NCI-H146 (cell line): ENCODE measurements at places on chromosomes 16 and 17.

- no peak for DNase-seq
These were observed 57.6 kb downstream of the YPEL2 start for GRCh38 chr17:59389066-59389465.

DNA sequence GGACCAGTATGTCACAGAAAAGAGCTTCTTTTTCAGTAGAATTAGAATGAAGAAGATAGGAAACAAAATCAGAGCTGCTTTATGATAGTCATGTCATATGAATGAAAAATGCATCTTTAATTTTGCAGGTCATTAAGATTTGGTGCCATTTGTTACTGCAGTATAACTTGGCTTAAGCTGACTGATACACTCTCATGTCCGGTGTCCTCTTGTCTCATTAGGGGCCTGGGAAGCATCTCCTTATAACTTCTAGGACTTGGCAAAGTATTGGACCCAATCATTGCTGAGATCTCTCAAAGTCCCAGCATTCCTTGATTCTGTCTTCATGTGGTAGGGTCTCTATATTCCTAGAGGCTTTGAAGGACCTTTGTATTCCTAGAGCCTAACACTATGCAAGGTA is 559.4 kb downstream of the TOX3 start:
- no peak for DNase-seq

DNA sequence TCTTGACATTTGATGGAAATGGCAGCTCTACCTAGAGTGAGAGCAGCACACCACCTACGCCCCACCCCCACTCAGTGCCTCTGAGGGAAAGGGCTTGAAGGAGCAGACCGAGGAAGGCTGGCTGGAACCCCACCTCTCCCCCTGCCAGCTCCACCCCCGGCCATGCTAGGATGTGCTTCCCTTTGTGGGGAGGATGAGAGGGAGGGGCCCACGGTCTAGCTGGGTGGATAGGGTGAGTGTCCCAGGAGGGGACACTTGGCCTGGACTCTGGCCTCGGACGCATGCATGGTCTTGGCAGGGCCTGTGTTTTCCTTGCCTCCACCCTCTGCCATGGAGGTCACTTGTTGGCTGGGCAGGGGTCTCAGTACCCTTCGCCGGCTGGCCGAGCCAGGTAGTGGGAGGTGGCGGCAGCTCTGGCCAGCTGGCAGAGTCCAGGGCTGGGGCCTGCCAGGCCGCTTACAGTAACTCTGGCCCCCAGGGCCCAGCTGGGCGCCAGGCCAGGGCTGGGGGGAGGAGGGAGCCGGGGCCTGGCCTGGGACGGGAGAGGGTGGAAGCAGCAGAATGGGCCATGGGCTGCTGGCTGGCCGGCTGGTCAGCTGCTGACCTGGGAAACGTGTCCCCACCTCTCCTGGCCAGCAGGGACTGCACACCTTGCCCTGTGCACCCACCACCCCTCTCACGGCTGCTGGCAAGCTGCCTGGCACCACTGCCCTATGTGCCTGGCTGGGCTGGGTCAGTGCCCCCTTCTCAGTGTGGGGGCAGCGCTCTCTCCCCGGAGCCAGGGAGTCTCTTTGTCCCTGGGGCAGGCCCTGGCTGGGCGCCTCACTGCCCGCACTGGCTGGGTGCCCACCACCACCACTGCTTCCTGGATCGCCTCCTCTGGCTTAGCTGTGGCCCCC is 23.0 kb downstream of the RARA start:
- no peak for DNase-seq

GRCh38 chr16:10668322-10669045 is 26.2 kb downstream of the TEKT5 start:
- DNase-seq = no peak

DNA sequence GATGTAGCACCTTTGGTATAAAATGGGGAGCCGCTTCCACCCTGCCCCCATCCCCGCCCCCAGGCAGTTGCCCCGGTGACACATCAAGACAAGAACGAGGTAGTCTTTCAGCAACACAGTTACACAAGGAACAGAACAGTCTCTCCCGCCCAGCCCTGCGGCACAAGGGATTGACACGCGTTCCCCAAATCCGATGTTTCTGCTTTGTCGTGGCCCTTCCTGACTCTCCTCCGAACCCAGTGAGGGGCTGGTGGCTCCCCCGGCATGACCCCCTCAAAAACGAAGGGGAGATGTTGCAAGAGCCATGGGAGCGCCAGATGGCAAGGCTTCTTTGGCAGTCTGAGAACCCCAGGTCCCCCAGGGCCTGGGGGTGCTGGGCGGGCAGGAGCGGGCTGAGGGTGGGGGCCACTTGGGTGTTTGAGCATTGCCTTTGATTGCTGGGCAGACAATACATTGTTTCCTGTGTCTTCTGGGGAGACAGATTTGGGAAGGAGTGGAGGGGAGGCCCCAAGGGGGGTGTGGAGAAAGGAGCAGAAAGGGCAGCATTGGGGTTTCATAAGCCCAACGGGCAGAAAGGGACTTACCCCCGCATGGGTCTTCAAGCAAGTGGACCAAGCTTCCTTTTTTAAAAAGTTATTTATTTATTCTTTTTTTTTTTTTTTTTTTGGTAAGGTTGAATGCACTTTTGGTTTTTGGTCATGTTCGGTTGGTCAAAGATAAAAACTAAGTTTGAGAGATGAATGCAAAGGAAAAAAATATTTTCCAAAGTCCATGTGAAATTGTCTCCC is 16.6 kb downstream of the COL1A1 start:
- DNase-seq = no peak

GRCh38 chr16:25988084-25988483 is 296.3 kb downstream of the HS3ST4 start:
- DNase-seq = peak; percentile 38

DNA sequence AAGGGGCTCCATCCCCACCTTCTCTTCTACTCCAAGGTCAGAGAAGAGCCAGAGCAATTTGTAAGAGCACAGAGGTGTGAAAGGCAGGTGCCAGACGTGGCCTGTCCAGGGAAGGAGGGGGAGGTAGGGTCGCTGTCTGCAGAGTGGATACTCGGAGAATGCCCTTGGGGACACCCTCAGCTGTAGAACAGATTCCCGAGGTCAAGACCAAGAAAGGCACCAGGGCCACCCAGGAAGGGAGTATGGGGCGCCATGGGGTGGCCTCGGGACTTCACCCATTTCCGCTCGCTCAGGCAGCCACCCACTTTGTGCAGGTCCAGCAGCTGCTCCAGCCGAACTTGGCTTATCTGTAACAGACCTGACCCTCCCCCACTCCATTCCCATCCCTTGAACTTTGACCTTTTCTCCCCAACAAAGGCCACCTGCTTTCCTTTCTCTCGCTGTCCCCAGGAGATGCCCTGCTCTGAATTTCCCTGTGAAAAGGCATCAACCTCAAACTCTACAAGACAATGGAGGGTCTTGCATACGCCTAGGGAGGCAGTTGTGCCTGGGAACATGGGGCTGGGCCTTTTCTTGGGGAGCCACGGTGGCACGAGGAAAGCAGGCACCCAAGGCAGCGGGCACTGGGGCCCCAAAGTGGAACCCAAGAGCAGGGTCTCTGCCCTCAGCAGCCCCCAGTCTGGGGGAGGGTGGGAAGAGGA is 11.3 kb upstream of the AXIN2 start:
- DNase-seq = no peak
